Regular cardiac myocyte (primary cell): ENCODE measurements at places on chromosomes 16 and 17. TPM values are rescaled to one million over a fixed set of nuclear protein-coding genes. Genes with fewer than 3 reads are reported as not detected.

Gene TOP2A
- total RNA-seq: 17.5 and 163 TPM in 2 replicates

Gene RAB40C
- total RNA-seq: 9.3 and 13.4 TPM in 2 replicates

Gene C16orf96
- total RNA-seq: under 0.01 TPM in 2 replicates

Gene ABI3
- total RNA-seq: under 0.01 and 0.58 TPM in 2 replicates

Gene EFNB3
- under 0.01 and 0.19 TPM in 2 replicates for total RNA-seq

Gene CORO1A
- 0.28 and 3.3 TPM in 2 replicates for total RNA-seq

Gene SLC47A2
- total RNA-seq: not detected in 2 replicates

Gene MTMR4
- 46.6 and 65.4 TPM in 2 replicates for total RNA-seq

Gene ELMO3
- 0.28 and 0.38 TPM in 2 replicates for total RNA-seq

Gene KRT27
- total RNA-seq: not detected in 2 replicates

Gene CHMP1A
- total RNA-seq: 69.3 and 134 TPM in 2 replicates

Gene TMEM238L
- not detected in 2 replicates for total RNA-seq

Gene PRKCB
- total RNA-seq: not detected in 2 replicates

Gene PLK1
- 3.9 and 45.8 TPM in 2 replicates for total RNA-seq

Gene ZSCAN10
- total RNA-seq: not detected in 2 replicates

Gene PABPN1L
- not detected in 2 replicates for total RNA-seq

Gene ZMYND15
- under 0.01 TPM in 2 replicates for total RNA-seq

Gene HCRT
- total RNA-seq: not detected in 2 replicates

Gene TSPAN10
- total RNA-seq: 0.58 and 1.7 TPM in 2 replicates

Gene HLF
- under 0.01 TPM in 1 of 2 replicates, not detected in the other for total RNA-seq

Gene GGNBP2
- 46.2 and 48.3 TPM in 2 replicates for total RNA-seq

Gene CD300E
- total RNA-seq: not detected in 2 replicates

Gene CACNB1
- total RNA-seq: 2.3 and 7.9 TPM in 2 replicates

Gene KRT20
- total RNA-seq: not detected in 2 replicates

Gene TMEM114
- total RNA-seq: not detected in 2 replicates

Gene MTHFSD
- total RNA-seq: 11.3 and 12.1 TPM in 2 replicates

Gene RASL10B
- total RNA-seq: 1.2 and 3.9 TPM in 2 replicates
